Hindlimb muscle (tissue), 1 donor: ENCODE measurements at places on chromosomes 5 and 9. TPM values are rescaled to one million over a fixed set of nuclear protein-coding genes. Genes with fewer than 3 reads are reported as not detected.

Gene NME5
- 0.68 TPM for polyA plus RNA-seq

DNA sequence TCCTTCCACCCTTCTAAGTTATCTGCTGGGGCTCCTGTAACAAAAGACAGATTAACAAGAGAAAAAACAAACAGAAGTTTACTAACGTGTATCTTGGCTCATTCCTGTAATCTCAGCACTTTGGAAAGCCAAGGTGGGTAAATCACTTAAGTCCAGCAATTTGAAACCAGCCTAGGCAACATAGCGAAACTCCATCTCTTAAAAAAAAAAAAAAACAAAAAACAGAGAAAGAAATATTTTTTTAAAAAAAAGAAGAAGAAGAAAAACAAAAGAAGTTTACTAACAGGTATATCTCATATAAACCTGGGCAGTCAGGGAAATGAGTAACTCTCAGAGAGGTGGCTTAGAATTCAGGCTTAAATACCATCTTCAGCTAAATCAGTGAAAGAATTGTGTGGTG is 10.3 kb upstream of the NDFIP1 start:
- DNase-seq, result no peak

DNA sequence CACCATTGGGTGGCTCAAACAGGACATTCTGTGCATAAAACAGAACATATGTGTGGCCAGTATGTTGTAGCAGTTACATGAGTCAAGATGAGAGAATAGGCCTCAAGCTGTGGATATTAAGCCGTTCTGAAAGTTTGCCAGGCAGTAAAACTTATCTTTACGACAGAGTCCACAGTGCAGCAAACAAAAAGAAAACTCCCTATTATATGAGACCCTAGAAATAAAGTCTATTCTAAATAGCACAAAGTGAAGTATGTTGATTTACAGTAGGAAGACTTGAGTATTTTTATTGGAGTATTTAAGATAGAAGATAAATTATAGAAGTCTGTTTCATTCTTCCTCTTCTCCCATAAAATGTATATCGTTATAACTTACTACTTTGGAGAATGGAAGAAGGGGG is 271.5 kb downstream of the ADGRV1 start:
- no peak for DNase-seq

Gene SPATA31D3
- not detected for polyA plus RNA-seq

- no peak for DNase-seq
Observed at GRCh38 chr5:154214371-154215106, 24.0 kb downstream of the GALNT10 start.

Gene PCDHB5
- polyA plus RNA-seq, result 3.2 TPM

- no peak for DNase-seq
Observed at GRCh38 chr5:73354406-73354805, 94.2 kb downstream of the FOXD1 start.

GRCh38 chr5:72790186-72790585 is 26.3 kb upstream of the TNPO1 start:
- DNase-seq, result peak; percentile 9

Gene ANGPTL2
- 49.4 TPM for polyA plus RNA-seq

GRCh38 chr9:79233542-79233941 is 338.2 kb upstream of the TLE4 start:
- no peak for DNase-seq

- DNase-seq, result peak; percentile 62
Observed at GRCh38 chr5:167001246-167001645, 1290.2 kb upstream of the WWC1 start.
